ENCODE measurements at places on chromosomes 2 and 18. TPM values are rescaled to one million over a fixed set of nuclear protein-coding genes. Genes with fewer than 3 reads are reported as not detected.

The SPATA3 gene
- total RNA-seq, result not detected

The ADCYAP1 gene
- 2.2 TPM for total RNA-seq

DNA sequence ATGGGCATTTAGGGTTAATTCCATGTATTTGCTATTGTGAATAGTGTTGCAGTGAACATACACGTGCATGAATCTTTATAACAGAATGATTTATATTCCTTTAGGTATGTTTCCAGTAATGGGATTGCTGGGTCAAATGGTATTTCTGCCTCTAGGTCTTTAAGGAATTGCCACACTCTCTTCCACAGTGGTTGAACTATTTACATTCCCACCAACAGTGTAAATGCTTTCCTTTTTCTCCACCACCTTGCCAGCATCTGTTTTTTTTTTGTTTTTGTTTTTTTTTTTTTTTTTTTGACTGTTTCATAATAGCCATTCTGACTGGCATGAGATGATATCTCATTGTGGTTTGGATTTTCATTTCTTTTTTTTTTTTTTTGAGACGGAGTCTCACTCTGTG, 62.4 kb downstream of the GTF3C3 start:
- no peak for DNase-seq

- DNase-seq, result peak; percentile 91
These were observed 156.1 kb upstream of the ID2 start for GRCh38 chr2:8525582-8526402.

All from pancreas (tissue), 10 donors.